MG63 (cell line): ENCODE measurements at places on chromosomes 11 and 22.

DNA sequence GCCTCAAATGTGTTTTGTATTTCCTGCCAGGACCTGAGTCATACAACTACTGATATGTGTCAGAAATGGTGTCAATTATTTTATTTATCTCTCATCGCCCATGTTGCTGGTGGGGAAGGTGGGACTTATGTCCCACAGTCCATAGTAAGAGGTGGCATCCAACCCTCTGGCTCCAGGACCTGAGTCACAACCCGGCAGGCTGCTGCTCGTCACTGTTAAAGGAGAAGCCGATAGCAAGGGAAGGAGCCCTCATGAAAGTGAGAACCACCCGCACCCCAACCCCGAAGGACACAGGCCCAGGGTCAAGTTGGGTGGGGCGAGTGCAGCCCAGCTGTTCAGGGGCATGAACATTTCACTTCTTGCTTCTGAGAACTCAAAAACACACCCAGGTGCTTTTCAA is 33.1 kb upstream of the TP53I11 start:
- DNase-seq = no peak

- DNase-seq = no peak
Measured at GRCh38 chr11:66691311-66691980, 13.8 kb upstream of the RBM4B start.

GRCh38 chr11:113016905-113017304 is 55.7 kb downstream of the NCAM1 start:
- no peak for DNase-seq

DNA sequence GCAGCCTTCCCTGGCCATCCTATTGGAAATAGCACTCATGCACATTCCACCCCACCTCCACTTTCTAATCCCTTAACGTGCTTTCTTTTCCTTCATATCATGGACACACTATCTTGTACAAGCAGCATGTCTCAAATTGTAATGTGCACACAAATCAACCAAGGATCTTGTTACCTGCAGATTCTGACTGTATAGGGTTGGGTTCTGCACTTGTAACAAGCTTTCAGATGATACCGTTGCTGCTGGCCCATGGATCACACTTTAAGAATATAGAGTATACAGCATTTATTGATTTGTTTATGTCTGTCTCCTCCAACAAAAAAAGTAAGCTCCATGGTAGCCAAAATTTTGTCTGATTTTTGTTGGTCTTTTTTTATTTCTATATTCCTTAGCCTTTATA is 32.4 kb upstream of the POU2AF1 start:
- no peak for DNase-seq

GRCh38 chr11:71452199-71453036 is 585 bp upstream of the NADSYN1 start:
- no peak for DNase-seq

GRCh38 chr22:36673821-36674220 is 29.7 kb downstream of the CACNG2 start:
- no peak for DNase-seq

DNA sequence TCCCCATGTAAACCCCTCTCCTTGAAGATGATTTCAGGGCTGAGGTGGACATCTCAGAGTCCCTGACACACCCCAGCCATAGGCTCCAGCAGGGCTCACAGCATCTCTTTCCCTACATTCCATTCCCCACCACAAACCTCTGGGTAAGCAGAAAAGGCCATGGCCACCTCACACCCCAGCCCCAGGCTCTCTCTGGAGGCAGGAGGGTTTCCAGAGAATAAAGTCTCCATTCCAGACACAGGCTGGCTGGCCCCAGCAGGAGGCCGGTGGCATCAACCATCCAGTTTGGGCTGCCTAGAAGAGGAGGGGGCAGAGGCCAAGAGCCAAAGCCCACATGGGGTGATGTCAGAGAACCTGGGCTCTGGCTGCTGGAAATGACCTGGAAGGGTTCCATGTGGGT is 61.4 kb downstream of the TP53I11 start:
- DNase-seq = peak; percentile 75

- peak; percentile 37 for DNase-seq
Measured at GRCh38 chr22:19149047-19149883, 827 bp downstream of the GSC2 start.

DNA sequence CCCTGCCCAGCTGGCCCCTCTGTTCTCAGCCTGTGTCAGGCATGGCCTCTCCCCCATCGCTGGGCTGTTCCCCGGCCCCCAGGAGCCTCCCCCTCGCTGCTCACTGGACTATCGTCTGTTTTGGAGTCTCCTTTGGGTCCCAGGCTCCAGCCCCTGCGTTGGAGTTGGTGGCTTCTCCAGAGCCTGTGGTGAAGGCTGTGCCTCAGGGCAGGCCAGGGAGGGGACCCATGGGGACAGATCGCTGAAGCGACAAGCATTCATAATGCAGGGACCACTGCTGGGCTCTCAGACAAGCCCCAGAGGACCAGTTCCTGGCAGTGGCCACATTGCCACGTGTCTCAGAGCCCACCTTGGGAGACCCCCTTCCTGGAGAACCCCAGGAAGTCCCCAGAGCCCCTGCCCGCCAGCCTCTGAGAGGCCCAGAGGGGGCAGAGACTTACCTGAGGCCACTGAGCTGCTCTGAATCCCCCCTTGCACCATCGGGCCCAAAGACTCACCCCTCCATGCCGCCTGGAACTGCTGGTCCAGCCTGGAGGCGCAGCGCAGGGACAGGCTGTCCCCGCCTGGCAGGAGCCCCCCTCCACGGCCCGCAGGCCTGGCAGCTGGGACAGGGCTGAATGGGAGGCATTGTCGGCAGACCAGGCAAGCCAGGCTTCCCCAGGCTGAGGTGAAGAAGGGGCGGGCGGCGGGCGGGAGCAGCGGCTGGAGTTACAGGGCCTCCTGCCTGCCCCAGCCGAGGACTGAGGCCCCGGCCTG is at the start of gene CHADL:
Gene CHADL (minus strand): TSS at position 555 of the 756 bp plus-strand sequence. CDS start 50 bp downstream, at position 505.
- no peak for DNase-seq

- DNase-seq = no peak
Measured at GRCh38 chr11:85595285-85595884, 31.8 kb downstream of the DLG2 start.

- no peak for DNase-seq
Measured at GRCh38 chr11:125365196-125365931, 130.7 kb downstream of the FEZ1 start.

DNA sequence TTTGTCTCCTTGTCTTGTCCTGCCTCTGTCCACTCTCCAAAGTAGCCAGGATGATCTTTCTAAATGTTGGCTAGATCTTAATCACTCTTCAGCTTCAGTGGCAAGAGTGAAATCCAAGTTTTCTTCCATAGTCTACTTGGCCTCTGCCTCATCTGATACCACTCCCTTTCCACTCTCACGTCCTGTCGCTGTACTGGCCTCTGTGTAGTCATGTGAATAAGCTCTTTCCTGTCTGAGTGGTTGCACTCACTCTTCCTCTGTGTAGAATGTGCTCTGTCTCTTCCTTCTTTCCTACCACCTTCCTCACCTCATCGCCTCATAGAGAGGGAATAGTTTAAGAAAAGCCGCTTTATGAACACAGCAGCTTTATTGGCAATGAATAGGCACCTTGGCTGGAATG is 86.5 kb downstream of the WNT11 start:
- DNase-seq = no peak

- peak; percentile 82 for DNase-seq
Measured at GRCh38 chr11:108498046-108498815, at the start of gene POGLUT3. POGLUT3 (minus strand) TSS chr11:108498384; CDS start chr11:108498366, 18 bp downstream.

DNA sequence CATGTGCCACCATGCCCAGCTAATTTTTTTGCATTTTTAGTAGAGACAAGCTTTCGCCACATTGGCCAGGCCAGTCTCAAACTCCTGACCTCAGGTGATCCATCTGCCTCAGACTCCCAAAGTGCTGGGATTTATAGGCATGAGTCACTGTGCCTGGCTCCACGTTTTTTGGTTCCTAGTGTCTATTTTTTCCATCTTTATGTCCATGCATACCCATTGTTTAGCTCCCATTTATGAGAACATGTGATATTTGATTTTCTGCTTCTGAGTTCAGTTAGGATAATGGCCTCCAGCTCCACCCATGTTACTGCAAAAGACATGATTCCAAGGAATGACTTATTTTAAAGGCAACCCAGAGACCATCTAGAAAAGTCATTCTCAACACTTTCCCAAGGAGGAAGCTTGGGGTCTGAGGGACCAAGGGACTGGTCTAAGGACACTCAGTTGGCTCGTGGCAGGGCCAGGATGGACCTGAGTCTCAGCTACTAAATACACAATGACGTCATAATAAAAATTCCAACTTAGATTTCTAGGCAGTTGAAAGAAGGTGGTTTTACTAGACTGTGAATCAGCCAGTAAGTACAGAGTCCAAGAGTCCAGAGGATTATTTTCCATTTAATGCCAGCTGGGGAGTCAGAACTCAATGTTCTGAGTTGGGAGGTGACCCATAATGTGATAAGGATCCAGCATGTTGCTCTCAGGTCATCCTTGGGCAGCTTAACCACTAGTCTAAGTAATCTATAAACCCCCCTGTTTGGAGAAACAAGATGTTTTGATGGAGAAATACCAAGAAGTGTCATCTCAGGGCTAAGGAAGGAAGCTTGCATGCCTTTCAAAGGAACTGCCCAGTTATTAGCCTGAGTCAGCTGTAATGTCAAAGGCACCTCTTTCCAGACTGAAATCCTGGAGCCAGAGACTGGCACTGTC is 39.4 kb downstream of the ABTB2 start:
- peak; percentile 52 for DNase-seq

- DNase-seq = no peak
Measured at GRCh38 chr11:62150887-62151736, 27.3 kb downstream of the INCENP start.

- no peak for DNase-seq
Measured at GRCh38 chr11:46003572-46003971, 81.1 kb downstream of the LARGE2 start.

GRCh38 chr11:13463779-13464290 is 813 bp upstream of the BTBD10 start:
- DNase-seq = no peak

DNA sequence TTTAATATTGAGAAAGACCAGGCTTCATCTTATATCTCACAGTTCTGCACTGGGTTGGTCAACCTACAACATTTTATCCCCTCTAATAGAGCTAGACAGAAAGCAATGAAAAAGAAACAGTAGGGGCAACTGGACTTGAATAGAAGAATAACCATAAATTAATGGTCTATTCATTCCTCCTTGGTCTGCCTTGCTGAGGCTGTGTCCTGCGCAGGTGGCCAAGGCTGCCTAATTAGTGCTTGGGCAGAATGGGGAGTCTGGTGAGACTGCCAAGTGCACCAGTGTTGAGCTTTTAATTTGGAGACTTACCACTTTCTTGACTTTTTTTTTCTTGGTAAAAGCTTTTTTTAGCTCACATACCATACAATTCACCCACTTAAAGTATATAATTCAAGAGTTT is 35.0 kb upstream of the SPON1 start:
- no peak for DNase-seq

DNA sequence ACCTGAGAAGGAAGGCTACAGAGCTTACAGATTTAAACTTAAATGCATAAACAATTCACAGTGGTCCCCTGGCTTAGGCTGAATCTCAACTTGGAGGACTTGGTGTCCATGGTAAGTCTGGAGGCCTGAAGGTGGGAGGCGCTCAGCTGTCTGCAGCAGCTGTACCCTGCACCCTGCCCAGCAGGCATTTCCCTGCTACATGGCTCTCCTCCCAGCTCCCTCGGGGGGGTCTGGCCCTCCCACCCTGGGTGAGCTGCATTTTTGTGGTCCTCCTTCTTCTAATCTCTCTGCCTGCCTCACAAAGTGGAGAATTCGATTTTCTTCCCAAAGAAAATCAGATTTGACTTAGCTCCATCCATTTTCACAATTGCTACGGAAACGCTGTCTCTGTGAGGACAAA is 273.2 kb downstream of the KIRREL3 start:
- DNase-seq = no peak

DNA sequence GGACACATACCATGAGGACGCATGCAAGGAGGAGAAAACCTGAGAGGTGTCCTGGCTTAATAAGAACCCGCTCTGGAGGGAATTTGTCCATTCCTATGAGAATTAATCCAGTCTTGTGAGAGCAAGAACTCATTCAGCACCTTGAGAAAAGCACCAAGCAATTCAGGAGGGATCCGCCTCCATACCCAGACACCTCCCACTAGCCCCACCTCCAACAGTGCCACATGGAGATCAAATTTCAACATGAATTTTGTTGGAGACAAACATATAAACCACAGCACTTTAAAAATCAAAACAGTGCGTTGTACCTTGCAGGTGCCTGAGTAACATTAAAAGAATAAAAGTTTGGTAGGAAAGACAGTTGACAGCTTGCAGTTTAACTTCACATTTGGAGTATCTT is 11.4 kb downstream of the UBE4A start:
- DNase-seq = no peak

- no peak for DNase-seq
Measured at GRCh38 chr11:70612459-70613141, 214.3 kb downstream of the CTTN start.

GRCh38 chr11:22976146-22976545 is 115.9 kb upstream of the CCDC179 start:
- peak; percentile 41 for DNase-seq

DNA sequence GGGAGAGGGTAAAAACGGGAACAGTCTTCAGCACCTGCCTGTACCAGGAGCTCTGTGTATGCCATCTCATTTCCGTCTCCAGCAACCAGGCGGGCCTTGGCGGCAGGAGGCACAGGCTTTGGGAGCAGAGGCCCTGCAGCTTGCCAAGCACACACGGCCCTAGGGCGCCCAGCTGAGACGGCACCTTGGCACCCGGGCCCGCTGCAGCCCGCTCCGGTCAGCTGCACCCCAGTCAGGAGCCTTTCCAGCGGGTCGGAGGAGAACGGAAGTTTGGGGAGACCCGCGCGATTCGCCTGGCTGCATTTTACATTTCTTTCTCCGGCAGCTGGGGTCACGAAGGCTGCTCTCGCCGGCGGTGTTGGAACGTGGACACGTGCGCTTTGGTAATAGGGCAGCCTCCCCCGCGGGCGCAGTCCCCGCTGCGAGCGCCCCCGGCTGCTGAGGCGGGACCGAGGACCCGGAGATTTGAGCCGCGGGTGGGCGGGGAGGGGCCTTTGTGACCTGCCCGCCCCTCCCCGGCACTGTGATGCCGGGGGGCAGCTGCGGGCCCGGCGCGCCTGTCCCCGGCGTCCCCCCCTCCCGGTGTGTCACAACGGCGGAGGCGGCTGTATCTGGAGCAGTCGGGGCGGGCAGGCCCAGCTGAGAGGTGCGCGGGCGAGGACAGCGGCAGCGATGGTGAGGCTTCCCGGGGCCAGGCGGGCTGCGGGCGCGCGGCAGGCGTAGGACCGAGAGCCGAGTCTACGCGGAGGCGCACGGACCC is at the start of gene TUBA8:
Gene TUBA8 (plus strand): TSS at position 616 of the 760 bp plus-strand sequence. CDS start 57 bp downstream, at position 673.
- peak; percentile 32 for DNase-seq

DNA sequence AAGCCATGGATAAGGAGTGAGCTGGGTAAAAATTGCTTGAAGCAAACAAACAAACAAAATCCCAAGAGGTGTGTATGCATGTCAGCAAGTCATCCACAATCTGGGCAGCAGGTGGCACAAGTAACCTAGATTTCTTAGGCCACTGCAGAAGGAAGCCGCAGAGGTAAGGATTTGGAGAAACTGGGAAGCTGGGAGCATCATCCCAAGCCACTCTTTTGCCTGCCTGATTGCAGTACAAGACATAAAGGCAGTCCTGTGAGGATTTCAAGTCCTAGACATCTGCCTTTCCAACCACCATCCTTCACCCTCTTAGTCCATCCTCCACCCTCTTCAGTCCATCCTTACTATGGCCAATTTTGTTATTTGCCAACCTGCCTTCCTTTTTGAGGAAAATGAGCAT is 67.2 kb upstream of the BMAL1 start:
- DNase-seq = peak; percentile 59
